ENCODE measurements at places on chromosomes 7 and 10. TPM values are rescaled to one million over a fixed set of nuclear protein-coding genes. Genes with fewer than 3 reads are reported as not detected.

DNA sequence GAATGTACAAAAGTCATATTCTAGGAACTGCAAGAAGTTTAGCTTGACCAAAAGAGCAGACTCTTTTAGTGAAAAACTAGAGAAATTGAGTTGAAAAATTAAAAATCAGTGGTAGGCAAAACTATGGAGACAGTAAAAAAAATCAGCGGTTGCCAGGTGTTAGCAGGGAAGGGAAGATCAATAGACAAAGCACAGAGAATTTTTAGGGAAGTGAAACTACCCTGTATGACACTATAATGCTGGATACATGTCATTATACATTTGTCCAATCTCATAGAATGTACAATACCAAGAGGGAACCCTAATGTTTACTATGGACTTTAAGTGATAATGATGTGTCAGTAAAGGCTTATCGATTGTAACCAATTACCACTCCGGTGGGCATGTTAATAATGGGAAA lies 761.9 kb downstream of the MAGI2 start:
- no peaks in the 10 kb centered on the region for H3K36me3 ChIP-seq
- peaks cover 23% of the 10 kb centered on the region for H3K4me1 ChIP-seq
- no peak overlapping the region for H3K27ac ChIP-seq
- no peak for DNase-seq
- no peak overlapping the region for H3K4me3 ChIP-seq
- no peaks in the 10 kb centered on the region for H3K27me3 ChIP-seq

- peaks cover 30% of the 10 kb centered on the region for H3K4me1 ChIP-seq
- H3K27me3 ChIP-seq, result peaks cover 11% of the 10 kb centered on the region
- no peak overlapping the region for H3K4me3 ChIP-seq
- no peak for DNase-seq
- no peaks in the 10 kb centered on the region for H3K36me3 ChIP-seq
Observed at GRCh38 chr10:131975796-131976195, 5.9 kb downstream of the BNIP3 start.

- no peaks in the 10 kb centered on the region for H3K36me3 ChIP-seq
- peaks cover 9% of the 10 kb centered on the region for H3K4me1 ChIP-seq
- peak within 1 kb of the TSS; percentile 73 for H3K27ac ChIP-seq
Observed at GRCh38 chr7:135170274-135170997, at the start of gene CYREN. Gene CYREN (minus strand): TSS chr7:135170707. CDS start chr7:135168922, 1,785 bp downstream.

- no peak overlapping the region for H3K4me3 ChIP-seq
- no peaks in the 10 kb centered on the region for H3K36me3 ChIP-seq
- H3K27me3 ChIP-seq, result peaks cover 3% of the 10 kb centered on the region
- no peak overlapping the region for H3K27ac ChIP-seq
- no peak for DNase-seq
Observed at GRCh38 chr10:94172332-94172731, 178.6 kb downstream of the PLCE1 start.

DNA sequence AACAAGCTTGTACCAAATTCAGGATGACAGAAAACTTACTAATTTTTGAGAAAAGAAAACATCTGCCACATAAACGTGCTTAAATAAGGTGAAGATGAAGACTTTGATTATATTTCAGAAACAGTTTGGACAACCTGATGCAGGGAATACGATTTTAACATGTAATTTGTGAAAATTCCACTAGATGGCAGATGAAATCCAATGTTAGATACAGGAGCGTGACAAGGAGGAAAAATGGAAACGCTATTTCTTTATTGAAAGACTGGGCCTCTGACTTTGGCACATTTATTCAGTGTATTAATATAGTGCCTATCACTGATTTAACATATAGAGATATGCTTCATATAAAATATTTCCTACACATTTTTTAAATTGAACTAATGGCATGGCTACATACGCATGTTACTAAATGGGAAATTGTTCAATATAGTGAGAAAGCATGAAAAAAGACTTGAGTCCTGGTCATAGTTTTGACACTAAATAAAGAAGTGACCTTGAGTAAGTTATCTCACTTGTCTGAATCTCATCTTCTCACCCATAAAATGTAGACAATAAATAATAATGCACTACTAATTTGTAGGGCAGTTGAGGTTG lies 60.7 kb downstream of the CD36 start:
- H3K27ac ChIP-seq, result no peak overlapping the region
- no peaks in the 10 kb centered on the region for H3K27me3 ChIP-seq
- no peak for DNase-seq
- no peaks in the 10 kb centered on the region for H3K4me1 ChIP-seq

GRCh38 chr10:4941540-4942330 lies 21.5 kb upstream of the AKR1C1 start:
- H3K36me3 ChIP-seq, result no peaks in the 10 kb centered on the region
- H3K4me3 ChIP-seq, result no peak overlapping the region
- no peaks in the 10 kb centered on the region for H3K27me3 ChIP-seq

- H3K27ac ChIP-seq, result no peak overlapping the region
- DNase-seq, result no peak
- no peak overlapping the region for H3K4me3 ChIP-seq
- H3K36me3 ChIP-seq, result no peaks in the 10 kb centered on the region
Observed at GRCh38 chr10:110273474-110273873, 31.2 kb downstream of the SMNDC1 start.

DNA sequence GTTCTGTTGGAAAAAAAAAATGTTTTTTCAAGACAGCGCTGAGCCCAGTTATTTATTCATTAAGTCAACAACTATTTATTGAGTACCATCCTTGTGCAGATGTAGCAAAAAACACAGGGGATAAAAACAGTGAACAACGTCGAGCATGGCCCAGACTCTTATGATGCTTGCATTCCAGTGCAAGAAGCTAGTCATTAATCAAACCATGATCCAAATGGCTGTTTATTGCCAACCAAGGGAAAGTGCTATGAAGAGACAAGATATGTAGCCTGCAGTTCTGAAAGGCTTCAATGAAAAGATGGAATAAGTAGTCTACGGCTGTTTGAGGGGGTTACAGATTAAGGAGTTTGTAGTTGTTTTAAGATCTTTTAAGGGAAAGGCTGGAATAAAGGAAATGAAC lies 262.3 kb downstream of the NEBL start:
- H3K4me1 ChIP-seq, result no peaks in the 10 kb centered on the region
- H3K27me3 ChIP-seq, result no peaks in the 10 kb centered on the region
- no peak for DNase-seq
- H3K4me3 ChIP-seq, result no peak overlapping the region
- no peaks in the 10 kb centered on the region for H3K36me3 ChIP-seq
- H3K27ac ChIP-seq, result no peak overlapping the region

GRCh38 chr7:124751027-124751426 lies 14.6 kb downstream of the GPR37 start:
- H3K27me3 ChIP-seq, result no peaks in the 10 kb centered on the region
- H3K36me3 ChIP-seq, result no peaks in the 10 kb centered on the region
- H3K4me1 ChIP-seq, result no peaks in the 10 kb centered on the region
- no peak overlapping the region for H3K4me3 ChIP-seq
- DNase-seq, result no peak

- H3K27me3 ChIP-seq, result peaks cover 8% of the 10 kb centered on the region
- no peaks in the 10 kb centered on the region for H3K36me3 ChIP-seq
- H3K4me1 ChIP-seq, result peaks cover 10% of the 10 kb centered on the region
- H3K27ac ChIP-seq, result no peak overlapping the region
- no peak for DNase-seq
Observed at GRCh38 chr7:155591055-155591775, 44.9 kb upstream of the CNPY1 start.

GRCh38 chr10:127921753-127922145 lies 14.8 kb downstream of the PTPRE start:
- H3K4me1 ChIP-seq, result no peaks in the 10 kb centered on the region
- DNase-seq, result no peak
- no peaks in the 10 kb centered on the region for H3K36me3 ChIP-seq
- peaks cover 1% of the 10 kb centered on the region for H3K27me3 ChIP-seq

GRCh38 chr10:88819290-88819689 lies 16.8 kb downstream of the LIPM start:
- no peaks in the 10 kb centered on the region for H3K4me1 ChIP-seq
- H3K27me3 ChIP-seq, result no peaks in the 10 kb centered on the region
- no peak for DNase-seq
- H3K4me3 ChIP-seq, result no peak overlapping the region
- no peaks in the 10 kb centered on the region for H3K36me3 ChIP-seq

GRCh38 chr10:13820964-13821337 lies 234.2 kb downstream of the PRPF18 start:
- H3K36me3 ChIP-seq, result peaks cover 8% of the 10 kb centered on the region
- H3K27ac ChIP-seq, result peak overlapping the region; percentile 88
- peak overlapping the region; percentile 63 for H3K4me3 ChIP-seq
- H3K27me3 ChIP-seq, result peaks cover 13% of the 10 kb centered on the region

DNA sequence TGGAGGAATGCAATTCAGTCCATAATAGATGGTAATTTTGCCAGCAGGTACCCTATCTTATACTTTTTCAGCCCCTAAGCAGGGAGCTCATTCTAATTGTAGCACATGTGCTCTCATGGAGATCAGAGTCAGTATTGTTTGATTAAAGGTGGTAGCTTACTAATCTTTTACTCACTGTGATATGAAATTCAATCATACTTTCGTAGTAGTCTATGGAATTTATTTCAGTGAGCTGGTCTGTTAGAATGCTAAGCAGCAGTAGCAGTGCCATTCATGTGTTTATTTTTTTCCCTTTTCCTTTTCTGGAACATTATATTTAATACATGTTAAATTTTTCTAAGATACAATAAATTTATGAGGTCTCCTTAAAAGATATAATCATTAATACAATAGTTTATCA lies 109.0 kb downstream of the ST7 start:
- H3K27me3 ChIP-seq, result no peaks in the 10 kb centered on the region
- no peak for DNase-seq
- H3K36me3 ChIP-seq, result no peaks in the 10 kb centered on the region
- H3K4me1 ChIP-seq, result peaks cover 3% of the 10 kb centered on the region
- H3K4me3 ChIP-seq, result no peak overlapping the region
- no peak overlapping the region for H3K27ac ChIP-seq

Gene JCAD
- 0.32 TPM for total RNA-seq

Gene AGMO
- total RNA-seq, result 1.2 TPM

Gene CALCR
- not detected for total RNA-seq

Gene PLXDC2
- 3.9 TPM for total RNA-seq

Gene KCP
- 2.2 TPM for total RNA-seq

Gene AZGP1
- total RNA-seq, result 0.44 TPM

Gene PPRC1
- total RNA-seq, result 21.6 TPM

Gene HSPA14
- 10.1 TPM for total RNA-seq

Gene PRLHR
- 0.22 TPM for total RNA-seq

Gene TEX47
- total RNA-seq, result not detected

Gene SPDYE6
- total RNA-seq, result not detected

Gene ZDHHC16
- total RNA-seq, result 61.5 TPM
